Stimulated activated CD8-positive, alpha-beta memory T cell treated with anti-CD3 and anti-CD28 coated beads, Interleukin-2, amount 100 ng/mL, for 48 hours (primary cell): ENCODE measurements at places on chromosomes 1 and 21.

- no peak for DNase-seq
Observed at GRCh38 chr21:34795548-34796180, 126.9 kb downstream of the CLIC6 start.

DNA sequence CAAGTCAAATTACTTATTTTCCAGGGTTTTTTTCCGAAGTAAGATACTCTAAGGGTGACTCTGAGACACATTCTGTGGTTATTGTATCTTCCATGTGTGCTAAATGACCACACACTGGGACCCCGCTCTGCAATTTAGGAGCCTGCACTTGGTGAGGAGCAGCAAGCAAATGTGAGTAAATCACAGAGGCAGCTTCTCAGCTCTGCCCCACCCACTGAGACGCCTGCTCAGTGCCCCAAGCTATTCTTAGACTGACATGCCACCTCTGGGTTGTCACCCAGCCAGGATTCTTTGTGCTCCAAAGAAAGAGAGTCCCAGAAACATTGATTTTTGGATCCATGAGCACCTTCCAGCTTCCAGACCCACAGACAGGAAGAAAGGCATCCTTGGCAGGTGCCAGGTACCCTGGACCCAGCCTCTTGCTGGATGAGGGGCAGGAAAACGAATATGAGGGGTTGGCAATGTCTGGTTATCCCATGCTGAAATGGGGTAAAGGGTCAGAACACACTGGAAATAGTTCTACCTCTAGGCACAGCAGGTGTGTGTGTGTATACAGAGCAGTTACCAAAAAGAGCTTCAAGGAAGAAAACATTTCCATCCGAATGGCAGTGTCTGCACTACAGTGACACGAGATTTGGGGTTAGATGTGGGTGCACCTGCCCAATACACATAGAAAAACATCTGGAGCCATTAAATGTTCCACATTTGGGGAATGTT, 41.2 kb downstream of the TNR start:
- DNase-seq = no peak

- DNase-seq = no peak
Observed at GRCh38 chr21:30232011-30232410, 16.1 kb upstream of the CLDN8 start.

DNA sequence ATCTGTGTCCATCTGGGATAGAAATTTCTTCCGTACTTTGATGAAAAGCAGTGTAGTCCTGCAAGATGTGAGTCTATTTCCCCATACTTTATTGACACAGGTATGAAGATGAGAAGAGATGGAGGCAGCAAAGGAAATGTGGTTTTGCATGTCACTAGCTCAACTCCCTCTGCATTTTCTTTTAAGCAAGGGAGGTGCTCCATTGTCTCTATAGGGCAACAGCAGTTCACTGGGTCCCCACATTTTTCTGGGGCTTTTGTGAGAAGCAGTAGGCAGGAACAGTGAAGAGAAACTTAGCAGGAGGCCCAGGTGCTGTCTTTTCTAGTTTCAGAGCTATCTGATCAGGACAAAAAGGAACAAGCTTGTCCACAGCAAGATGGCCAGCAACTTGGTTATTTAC, 37.1 kb downstream of the C21orf91 start:
- no peak for DNase-seq

GRCh38 chr1:67860776-67861175, 27.5 kb upstream of the GNG12 start:
- DNase-seq = no peak

DNA sequence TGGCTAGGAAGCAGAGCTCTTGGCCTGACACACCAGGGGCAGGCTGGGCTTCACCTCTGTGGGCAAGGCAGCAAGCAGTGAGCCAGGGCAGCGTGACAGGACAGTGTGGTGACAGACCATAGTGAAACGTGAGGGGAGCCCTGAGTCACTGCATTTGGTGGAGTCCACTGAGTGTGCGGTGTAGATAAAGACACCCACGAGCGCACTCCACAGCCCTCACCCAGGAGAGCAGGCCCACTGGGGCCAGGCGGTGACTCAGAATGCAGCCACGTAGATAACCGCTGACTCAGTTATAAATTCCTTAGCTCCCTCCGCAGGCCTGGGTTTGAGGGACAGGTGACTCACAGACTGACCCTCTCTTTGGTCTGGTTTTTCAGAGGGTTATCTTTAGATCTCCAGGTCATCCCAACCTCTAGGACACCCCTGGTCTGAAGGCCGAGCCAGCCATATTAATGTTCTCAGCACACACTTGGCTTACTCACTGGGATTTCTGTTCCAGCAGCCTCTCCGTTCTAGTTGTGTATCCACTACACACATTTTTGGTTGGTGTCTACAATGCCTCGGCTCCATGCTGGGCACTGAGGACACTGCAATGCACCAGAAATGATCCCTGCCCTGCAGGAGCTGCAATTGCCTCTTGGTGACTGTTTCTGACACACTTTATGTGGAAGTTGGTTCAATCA, 90.2 kb upstream of the TSPAN2 start:
- no peak for DNase-seq

- DNase-seq = no peak
Observed at GRCh38 chr1:62732331-62732730, 44.1 kb upstream of the DOCK7 start.

DNA sequence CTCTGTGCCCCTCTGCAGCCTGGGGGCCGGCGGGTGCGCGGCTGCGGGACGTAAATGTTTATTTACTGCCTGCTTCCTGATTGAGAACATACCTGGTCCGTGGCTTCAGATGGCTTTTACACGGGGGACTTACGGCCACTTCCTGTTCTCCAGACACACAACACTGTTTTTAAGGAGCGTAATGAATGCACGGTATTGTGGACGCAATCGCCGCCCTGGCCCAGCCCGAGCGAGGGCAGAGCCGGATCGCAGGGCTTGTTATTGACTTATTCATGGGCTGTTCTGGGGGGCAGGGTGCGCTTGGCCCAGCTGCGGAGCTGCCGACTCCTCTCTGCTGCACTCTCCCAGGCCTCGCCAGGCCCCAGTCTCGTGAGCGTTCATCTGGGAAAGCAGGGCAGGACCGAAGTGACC, 52.8 kb upstream of the ACTRT2 start:
- no peak for DNase-seq

DNA sequence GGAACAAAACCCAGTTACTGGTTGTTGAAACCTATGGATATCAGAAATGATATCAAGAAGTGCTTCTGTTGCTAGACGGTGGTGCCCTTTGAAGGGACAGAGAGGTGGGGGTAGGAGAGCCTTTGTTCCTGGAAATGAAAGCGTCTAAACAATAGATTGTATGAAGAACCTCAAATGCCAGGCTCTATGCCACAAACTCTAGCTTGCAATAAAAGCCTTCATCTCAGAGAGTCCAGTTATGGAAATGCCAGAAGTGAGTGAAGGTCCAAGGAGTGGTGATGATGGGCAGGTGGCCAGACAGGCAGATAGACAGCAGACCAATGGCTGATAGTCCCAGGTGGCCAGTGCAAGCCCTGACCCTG, 414.1 kb upstream of the PROX1 start:
- no peak for DNase-seq

DNA sequence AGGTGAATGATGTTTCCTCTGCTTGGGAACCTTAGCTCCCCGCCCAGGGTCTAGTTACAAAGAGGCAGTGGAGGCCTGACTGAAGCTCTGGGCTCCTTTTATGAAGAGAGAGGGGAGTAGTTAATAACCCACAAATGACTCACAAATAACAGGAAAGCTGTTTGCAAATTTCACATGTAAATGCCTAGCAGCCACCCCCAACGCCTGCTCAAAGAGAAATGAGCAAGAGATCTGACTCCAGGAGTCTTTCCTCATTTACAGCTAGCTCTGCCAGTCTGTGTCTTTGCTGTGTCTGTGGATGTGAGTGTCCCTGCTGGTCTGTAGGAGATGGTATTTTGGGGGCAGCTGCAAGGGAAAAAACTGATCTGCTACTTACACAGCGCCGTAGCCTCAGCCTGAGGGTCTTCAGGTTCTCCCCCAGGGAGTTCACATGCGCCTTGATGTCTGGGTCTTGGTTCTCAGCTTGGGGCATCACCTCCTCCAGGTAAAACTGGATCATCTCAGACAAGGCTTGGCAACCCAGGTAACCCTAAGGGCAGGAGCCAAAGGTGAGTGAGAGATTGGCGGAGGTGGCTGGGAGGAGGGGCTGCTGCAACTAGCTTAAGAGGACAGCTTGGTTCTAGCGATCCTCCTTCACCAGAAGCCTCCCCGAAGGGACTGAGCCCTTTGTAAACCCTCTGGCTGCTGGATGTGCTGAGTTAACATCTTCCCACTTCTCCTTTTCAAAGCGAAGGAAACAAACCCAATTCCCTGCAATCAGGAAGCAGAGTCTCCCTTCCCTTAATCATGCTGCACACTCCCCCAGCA, at the start of gene IL19:
IL19 (plus strand) TSS at position 243 of the 807 bp plus-strand sequence. CDS start 65,890 bp downstream, outside the sequence.
- no peak for DNase-seq

- DNase-seq = no peak
Observed at GRCh38 chr1:9607352-9607751, 18.6 kb downstream of the TMEM201 start.

GRCh38 chr1:117284399-117285215, 73.9 kb upstream of the VTCN1 start:
- no peak for DNase-seq

DNA sequence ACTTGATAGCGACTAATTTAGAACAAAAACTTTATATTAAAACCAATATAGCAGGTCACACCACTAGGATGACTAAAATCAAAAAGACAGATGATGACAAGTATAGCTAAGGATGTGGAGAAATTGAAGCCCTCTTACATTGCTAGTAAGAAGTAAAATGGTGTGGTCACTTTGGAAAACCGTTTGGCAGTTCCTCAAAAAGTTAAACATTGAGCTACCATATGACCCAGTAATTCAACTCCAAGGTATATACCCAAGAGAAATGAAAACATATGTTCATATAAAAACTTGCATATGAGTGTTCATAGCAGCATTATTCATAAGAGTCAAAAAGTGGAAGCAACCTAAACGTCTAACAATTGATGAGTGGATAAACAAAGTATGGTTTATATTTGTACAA, 13.0 kb upstream of the SERINC2 start:
- DNase-seq = no peak

- no peak for DNase-seq
Observed at GRCh38 chr1:180997843-180998504, 24.7 kb downstream of the STX6 start.

DNA sequence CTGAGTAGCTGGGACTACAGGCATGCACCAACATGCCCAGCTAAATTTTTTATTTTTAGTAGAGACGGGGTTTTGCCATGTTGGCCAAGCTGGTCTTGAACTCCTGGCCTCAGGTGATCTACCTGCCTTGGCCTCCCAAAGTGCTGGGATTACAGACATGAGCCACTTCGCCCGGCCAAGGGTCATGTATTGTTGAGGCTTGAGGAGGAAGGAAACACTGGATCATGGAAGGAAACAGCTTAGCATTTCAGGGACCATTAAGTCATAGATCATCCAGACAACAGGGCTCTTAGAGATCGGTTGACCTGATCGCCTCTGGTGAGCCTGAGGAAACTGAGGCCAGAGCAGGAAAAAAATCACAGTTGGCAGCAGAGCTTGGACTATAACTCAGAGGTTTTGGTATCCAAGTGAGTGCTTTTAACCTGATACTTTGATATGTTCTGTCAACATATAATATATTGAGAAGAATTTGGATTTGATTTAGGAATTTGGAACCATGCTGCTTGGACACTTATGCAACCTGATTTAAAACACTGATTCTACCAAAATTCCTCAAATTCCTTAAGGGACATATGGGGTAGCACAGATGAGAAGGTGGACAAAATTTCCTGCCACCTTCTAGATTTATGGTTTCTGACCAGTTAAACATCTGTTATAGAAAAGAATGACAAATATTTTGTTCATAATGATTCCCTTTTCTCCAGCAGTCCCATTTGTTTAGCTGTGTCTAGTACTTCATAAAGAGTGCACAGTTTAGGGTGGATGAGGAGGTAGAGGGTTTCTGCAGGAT, 13.1 kb upstream of the BMP8A start:
- no peak for DNase-seq

GRCh38 chr1:47819574-47819888, 177.7 kb downstream of the TRABD2B start:
- DNase-seq = no peak

DNA sequence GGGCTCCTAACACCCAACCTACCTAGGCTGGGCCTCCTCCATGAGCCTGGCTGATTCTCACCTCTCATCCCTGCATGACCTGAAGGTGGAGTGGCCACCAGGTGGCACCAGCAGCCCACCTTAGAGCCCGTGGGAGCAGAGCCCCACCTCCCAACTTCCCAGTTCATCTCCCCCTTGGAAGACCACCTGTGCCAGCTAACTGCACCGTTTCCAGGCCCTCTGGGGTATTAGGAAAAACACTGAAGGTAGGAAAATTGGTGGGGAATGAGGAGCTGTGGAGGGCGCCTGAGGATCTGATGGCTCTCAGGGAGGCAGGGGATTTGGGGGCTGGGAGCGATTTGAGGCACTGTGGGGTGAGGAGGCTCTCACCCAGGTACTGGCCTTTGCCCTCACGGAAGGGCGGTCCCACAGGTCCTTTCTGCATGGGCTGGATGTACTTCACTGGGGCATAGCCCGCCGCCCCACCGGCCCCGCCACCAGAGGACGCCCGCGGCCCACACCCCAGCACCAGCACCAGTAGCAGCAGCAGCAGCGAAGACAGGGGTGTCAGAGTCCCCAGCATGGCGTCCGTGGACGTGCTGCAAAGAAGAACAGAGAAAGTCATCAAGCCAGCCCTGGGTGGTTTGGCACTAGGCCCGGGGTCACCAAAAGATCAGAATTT, 11.1 kb downstream of the ADPRS start:
- DNase-seq = peak; percentile 61

GRCh38 chr1:178684111-178684510, 40.9 kb upstream of the RALGPS2 start:
- no peak for DNase-seq

GRCh38 chr21:40792691-40793456, 54.1 kb downstream of the DSCAM start:
- no peak for DNase-seq

- no peak for DNase-seq
Observed at GRCh38 chr1:226357416-226357815, 48.5 kb upstream of the LIN9 start.

DNA sequence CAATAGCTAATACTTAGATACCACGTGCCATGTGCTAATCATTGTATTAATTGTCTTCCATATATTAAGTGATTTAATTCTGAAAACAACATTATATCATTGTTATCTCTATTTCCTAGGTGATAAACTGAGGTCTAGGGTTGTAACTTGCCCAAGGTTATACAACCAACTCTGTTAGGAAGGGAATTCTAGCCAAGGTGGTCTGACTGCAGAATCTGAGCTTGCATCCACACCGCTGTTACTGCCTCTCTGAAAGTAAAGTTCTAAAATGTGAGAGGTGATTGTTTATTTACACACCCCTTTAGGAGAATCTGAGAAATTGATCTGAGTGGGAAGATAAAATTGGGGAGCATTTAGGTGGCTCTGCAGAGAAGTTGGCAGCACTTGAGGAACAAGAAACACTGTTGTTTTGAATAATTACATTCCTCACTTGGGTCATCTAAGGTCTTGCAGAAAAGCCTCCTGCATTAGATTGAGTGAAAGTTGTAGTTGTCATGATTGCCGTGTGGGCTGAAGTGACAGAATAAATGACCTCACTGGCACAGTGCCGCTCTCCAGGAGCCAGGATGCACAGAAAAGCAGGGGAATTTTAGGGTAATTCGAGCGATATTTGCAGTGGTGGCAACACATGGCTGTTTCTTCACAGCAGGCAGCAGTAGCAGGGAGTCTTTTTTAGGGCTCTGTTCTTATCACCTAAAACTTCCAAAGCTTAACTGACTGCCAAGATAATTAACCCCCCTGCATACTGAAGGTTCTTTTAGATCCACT, 121.7 kb downstream of the ADGRL4 start:
- no peak for DNase-seq
